NCI-H2029 (cell line): ENCODE measurements at places on chromosomes 7 and 10.

DNA sequence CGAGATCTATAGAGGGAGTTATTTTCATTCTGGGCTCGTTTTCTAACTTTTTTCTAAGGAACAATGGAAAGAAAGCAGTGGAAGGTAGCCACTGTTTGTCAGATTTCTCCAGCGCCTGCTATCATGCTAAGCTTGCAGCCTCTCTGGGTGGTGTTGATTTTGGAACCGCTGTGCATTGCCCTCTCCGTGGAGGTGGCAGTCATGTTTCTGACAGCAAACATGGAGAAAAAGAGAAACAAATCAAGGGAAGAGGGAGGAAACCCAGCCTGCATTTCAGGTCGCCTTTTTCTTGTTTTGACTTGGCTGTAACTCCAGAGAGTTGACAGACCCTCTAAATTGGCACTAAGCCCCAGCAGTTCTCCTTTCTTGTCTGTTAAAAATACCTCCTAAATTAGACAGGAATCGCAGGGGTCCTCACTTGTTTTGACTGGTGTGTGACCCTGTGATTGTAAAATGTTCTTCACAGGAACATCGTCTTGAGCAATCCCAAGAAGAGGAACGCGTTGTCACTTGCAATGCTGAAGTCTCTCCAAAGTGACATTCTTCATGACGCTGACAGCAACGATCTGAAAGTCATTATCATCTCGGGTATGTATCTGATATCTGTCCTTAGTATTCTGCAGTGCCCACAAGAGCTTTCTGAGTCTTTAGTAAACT is 4.8 kb downstream of the ECHDC3 start:
- DNase-seq, result no peak

DNA sequence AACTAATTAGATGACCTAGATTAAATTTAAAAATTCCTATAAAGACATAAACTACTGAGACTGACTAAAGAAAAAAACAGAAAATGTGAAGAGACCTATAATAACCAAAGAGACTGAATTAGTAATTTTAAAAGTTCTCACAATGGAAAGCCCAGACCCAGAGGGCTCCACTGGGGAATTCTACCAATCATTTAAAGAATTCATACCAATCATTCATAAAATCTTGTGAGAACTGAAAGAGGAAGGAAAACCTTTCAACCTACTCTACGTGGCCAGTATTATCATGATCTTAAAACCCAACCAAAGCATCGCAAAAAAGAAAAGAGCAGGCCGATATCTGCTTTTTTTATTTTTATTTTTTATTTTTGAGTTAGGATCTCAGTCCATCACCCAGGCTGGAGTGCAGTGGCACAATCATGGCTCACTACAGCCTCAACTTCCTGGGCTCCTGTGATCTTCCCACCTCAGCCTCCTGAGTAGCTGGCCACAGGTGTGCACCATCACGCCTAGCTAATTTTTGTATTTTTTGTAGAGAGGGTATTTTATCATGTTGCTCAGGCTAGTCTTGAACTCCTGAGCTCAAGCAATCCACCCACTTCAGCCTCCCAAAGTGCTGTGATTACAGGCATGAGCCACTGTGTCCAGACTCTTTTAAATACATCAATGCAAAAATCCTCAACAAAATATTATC is 48.6 kb downstream of the DGKI start:
- DNase-seq, result no peak

- DNase-seq, result no peak
Observed at GRCh38 chr10:86368987-86369386, 2.4 kb upstream of the GRID1 start.

GRCh38 chr7:133275446-133276095 is 22.7 kb downstream of the EXOC4 start:
- no peak for DNase-seq

GRCh38 chr7:80428161-80429054 is 83.5 kb downstream of the GNAT3 start:
- peak; percentile 25 for DNase-seq

- DNase-seq, result no peak
Observed at GRCh38 chr7:47741984-47742383, 160.1 kb upstream of the TNS3 start.

- DNase-seq, result no peak
Observed at GRCh38 chr7:86972072-86972471, 87.4 kb downstream of the ELAPOR2 start.

DNA sequence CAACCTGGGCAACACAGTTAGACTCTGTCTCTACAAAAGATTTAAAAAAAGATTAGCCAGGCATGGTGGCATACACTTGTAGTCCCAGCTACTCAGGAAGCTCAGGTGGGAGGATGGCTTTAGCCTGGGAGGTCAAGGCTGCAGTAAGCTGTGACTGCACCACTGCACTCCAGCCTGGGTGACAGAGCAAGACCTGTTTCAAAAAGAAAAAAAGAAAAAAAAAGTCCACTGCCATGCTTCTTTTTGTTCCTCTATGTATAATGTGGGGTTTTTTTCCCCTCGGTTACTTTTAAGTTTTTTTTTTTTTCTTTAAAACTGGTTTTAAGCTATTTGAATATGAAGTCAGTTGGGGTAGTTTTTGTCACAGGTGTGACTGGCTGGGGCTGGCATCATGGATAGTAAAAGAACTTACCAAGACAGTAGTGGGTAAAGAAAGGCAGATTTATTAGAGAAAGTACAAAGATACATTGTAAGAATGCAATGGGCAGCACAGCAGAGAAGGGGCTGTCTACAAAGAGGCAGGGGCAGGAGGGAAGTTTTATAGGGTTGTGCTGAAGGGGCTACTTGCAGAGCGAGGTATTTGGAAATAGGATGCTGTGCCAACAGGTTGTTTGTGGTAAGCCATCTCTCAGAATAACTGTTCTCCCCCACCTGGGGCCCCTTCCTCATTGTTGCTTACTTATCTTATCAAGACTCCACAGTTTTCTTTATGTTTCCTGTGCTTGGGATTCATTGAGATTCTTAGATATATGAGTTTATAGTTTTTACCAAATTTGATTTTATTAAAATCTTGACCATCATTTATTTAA is 177.3 kb downstream of the PHTF2 start:
- DNase-seq, result no peak

DNA sequence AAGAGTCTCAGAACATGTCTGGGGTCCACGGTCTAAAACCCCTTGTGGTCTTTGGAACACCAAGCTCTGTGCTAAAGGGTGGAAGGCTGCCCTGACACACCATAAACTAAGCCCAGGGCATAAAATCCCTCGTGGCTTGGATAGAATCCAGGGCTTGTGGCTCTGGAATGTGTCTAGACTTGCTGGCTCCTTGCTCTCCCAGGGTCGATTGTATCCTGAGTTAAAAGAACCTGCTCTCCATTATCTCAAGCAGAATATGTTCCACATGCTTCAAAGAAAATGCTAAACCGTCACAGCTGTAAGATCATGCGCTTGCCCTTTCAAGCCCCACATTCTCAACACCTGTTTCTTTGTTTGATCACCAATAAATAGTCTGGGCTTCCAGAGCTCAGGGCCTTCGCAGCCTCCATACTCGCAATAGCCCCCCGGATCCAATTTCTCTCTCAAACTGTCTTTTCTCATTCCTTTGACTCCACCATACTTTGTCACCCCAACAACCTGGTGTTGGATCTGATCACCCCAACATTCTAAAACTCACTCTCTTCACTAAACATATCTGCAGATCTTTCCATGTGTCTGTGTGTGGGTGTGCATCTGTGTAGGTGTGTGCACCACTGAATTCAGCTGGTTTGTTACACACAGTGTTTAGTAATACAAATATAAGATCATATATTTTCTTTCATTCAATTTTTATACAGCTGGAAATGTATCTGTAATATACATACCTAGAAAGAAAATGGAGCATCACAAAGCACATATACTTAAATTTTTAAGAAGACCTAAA is 238.5 kb downstream of the ZMYND11 start:
- DNase-seq, result no peak

GRCh38 chr10:82692458-82692857 is 817.5 kb downstream of the NRG3 start:
- DNase-seq, result no peak

DNA sequence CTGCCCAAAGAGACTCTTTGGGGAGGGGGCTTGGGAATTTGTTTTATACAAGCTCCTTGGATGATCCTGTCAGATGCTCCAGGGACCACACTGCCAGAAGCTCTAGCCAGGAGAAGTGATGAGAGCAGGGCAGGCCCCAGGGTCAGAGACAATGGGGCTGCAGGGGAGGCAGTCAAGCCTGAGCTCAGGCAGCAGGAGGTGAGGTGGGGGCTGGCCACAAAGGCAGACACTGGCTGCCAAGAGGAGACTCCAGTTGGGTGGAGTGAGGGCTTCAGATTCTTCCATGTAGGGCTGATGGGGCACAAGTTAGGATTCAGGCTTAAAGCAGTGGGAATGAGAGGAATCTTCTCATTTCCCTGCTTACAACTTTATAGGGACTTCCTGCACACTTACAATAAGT is 35.6 kb upstream of the LOXL4 start:
- no peak for DNase-seq

- DNase-seq, result no peak
Observed at GRCh38 chr10:72254813-72255568, 18.7 kb upstream of the DDIT4 start.

DNA sequence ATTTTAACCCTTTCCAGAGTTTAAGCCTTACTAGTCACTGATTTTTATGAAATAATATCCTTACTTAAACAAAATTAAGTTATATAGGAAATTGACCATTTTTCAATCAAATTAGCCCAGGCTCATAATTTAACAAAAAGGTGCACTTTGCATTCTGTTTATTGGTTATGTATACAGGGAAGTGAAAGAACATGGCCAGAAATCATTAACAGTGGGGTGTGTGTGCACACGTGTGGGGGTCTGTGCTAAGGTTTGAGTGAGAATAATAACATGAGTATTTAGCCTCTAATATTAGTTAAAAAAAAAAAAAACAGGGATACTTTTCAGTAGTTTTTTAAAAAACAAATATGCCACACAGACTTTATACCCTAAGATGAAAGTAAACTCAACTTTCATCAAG is 510.5 kb upstream of the PFKP start:
- no peak for DNase-seq

DNA sequence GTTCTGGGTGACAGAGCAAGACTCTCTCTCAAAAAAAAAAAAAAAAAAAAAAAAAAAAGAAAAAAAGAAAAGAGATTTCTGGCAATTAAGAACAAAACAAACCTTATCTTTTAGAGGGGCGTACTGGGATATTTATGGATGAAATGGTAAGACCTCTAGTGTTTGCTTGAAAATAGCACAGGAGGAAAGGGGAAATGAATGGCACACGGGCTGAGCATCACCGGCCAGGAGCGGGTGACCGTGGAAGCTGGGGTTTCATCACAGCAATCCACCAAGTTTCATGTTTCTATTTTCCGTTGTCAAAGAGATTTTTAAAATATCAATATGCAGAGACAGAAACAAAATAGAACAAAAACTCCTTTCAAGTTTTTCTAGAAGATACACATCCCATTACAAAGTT is 105.6 kb downstream of the SVIL start:
- no peak for DNase-seq

GRCh38 chr7:25310896-25311295 is 82.6 kb upstream of the NPVF start:
- no peak for DNase-seq

DNA sequence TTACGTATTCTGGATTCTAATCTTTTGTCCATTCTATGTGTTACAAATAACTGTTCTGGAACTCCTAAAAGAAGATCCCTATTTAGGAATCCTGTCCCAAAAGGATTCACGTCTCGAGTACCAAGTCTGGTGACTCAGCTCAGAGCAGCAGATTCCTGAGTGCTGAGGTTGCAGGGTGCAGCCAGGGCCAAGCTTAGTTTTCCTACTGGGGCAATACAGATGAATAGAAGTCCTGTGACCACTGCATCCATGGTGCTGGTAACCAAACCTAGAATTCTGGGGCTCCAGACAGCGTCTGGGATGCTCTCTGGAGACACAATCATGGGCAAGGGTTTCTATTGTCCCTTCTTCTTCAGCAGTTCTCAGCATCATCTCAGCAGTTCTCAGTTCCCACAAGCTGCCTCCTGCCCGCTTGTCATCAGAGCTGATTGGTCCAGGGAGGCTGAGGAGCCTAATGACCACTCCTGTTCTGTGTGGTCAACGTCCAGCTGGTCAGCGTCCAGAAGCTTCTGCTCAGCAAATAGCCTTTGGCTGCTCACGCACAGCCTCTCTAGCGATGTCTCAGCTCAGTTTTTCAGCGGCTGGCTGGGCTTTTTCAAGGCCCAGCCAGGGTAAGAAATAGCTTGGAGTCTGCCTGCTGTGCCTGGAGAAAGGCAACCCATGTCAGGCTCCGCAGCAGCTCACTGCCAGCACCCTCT is 50.4 kb upstream of the C7orf33 start:
- DNase-seq, result no peak

GRCh38 chr7:85424298-85424697 is 237.4 kb upstream of the SEMA3D start:
- no peak for DNase-seq

DNA sequence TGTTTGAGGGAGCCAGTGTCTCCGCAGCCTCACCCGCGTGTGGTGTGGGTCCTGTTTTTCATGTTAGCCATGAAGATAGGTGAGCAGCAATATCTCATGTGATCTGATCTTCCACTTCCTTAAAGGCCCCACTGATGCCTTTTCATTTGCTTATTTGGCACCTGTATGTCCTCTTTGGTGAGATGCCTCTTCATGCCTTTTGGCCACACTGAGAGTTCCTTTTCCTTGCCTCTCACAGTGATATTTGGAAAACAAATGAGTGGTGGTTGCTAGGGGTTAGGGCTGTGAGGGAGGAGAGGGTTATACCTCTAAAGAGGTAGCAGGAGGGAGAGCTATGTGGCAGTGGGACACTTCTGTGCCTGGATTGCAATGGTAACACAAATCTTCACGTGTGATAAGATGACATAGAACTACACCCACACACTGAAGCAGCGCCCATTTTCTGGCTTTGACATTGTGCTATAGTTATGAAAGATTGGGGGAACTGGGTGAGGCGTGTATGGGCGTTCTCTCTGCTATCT is 90.4 kb upstream of the TNS3 start:
- DNase-seq, result no peak

DNA sequence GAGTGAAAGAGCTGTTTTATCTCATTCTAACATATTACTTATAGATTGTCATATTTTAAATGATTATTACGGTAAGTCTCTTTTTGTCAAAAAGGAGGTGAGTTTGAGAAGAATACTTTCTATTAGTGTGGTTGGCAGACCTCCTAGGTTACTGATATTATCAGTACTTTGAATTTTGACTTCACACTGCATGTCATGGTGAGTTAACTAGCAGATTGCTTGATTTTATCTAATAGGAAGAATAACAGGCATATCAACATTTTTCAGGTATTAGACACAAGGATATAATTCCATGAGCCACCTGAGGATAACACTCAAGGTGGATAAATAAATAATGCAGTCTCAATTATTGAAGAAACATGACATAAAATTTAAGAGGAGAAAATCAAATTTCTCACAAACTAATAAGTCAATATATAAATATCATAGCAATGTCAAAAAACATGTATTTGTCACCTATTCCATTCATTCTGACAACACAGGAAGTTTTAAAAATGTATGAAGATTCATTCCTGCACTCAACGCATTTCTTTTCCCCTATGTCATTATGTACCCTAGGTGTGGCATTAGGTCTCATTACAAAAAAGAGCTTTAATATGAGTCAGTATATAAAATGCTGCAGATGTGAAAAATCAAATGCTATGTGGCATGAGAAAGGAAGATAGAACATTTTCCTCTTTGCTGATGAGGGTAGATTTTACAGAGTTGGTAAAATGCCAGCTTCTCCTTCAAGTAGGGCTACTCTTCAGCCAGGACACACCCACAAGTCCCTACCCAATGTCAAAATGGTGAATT is 1621.6 kb downstream of the REEP3 start:
- no peak for DNase-seq
